Activated T-cell treated with anti-CD3 and anti-CD28 coated beads for 1 hour (primary cell): ENCODE measurements at places on chromosomes 5 and 9.
A peak's percentile ranks its signal among the peaks of the same experiment; 100 is the strongest.

DNA sequence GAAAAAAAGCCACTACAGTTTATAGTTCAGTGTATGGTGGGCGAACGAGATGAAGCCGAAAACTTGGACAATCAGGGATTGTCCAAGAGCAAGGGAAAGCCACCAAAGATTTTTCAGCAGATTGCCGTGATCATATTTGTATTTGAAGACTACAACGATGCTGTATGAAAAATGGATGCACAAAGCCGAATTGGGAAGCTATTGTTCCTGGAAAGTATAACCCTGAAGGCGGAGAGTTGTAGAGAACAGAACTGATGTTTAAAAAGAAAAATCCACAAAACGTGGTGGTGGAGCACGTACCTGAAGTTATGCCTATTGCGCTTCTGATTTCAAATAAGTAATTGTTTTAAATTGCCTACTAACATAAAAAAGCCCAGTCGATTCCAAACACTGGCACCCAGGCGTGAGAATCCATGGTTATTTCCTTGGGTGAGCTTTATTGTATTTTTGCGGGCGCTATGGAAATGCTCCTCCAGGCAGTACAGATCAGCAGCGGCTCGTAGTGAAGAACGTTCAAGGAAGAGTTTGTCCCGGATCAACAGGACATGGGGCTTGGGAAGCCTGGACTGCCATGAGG lies 772 bp upstream of the TARS1 start:
- DNase-seq = no peak

DNA sequence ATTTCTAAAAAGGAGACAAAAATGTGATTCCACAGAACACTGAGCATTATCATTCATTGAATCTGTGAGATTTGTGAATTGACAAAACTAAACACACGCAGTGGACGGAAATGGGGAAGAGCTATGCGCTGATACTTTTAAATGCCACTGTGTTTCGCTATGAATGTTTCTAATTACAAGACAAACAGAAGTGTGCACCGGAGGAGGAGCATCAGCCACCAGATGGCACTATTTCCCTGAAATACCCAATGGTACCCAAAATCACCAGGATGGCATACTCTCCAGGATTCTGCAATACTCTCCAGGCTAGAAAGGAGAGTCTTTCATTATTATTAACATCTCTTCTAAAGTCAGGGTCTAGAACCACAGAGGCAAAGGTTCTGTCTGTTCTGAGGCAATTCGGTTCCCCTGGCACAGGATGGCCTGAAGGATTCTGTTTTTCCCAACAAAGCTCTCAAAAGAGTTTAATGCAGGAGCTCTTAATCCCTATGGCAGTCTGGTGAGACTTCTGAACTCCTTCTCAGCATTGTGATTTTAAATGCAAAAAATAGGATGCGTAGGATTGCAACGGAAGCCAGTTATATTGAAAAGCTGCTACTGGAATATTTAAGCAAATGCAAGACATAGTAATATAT lies 13.8 kb upstream of the PUM3 start:
- DNase-seq = peak; percentile 40

DNA sequence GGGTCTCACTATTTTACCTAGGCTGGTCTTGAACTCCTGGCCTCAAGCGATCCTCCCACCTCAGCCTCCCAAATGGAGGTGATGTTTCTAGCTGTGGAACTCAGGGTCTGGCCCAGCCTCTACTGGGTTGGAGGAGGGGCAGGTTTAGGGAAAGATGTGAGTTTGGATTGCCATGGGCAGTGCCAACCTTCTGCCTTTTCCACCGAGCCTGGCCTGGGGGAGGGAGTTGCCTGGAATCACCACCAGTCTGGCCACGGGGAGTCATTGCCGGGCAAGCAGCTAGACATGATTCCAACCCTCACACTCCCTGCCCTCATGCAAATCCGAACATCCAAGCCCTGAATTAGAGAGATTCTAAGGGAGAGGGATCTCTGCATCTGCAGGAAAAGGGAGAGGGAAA lies 21.0 kb upstream of the VDAC1 start:
- no peak for DNase-seq

- DNase-seq = no peak
Observed at GRCh38 chr5:141883184-141883891, 5.1 kb upstream of the PCDH1 start.

DNA sequence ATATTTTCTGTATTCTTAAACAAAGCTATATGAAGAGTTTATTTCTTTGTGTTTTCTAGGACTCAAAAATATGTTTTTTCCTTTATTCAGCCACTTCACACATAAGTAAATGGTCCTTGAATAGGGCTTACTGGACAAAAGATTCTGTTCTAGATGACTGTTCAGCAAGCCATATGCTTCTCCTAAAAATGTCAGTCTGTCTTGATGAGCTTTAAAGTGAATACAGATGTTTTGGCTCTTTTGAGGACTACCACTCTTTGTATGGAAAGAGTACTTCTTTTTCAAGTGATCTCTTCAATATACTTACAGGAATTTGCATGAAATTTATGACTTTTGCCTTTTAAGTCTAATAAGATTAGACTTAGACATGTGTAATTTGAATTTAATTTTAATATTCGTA lies 8.4 kb downstream of the NDUFS4 start:
- DNase-seq = no peak

DNA sequence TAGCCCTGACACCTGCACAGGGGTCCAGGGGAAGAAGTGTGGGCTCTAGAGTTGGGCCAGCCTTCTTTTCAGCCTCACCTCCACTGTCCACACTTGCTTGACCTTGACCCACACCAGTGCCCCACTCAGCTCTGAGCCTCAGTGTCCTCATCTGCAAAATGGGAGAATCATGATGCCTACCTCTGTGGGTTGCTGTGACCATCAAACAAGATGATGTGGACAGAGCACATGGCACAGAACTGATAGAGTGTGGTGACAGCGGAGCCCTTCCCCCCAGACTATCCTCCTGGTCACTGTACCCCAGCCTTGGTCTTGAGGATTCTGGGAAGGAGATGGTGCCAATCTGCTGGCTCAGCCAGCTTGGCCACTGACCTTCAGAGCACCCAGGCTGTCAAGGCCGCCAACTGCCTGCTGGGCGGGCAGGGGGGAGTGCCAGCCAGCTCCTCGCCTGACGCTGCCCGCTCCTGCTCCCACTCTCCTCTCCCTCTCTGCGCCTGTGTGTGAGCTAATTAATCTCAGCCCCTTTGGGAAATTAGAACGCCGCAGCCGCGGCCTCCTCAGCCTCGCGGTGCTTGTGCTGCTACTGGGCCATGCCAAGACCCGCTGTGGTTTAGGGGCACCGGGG lies 16.7 kb downstream of the CXXC5 start:
- DNase-seq = no peak

GRCh38 chr5:139438707-139439012 lies 665 bp downstream of the DNAJC18 start:
- DNase-seq = no peak

GRCh38 chr9:94603259-94604160 lies 9.9 kb upstream of the FBP2 start:
- peak; percentile 38 for DNase-seq

GRCh38 chr9:136544964-136545691 lies 720 bp downstream of the NOTCH1 start:
- peak; percentile 30 for DNase-seq

- DNase-seq = no peak
Observed at GRCh38 chr5:98836175-98836574, 62.7 kb downstream of the RGMB start.

DNA sequence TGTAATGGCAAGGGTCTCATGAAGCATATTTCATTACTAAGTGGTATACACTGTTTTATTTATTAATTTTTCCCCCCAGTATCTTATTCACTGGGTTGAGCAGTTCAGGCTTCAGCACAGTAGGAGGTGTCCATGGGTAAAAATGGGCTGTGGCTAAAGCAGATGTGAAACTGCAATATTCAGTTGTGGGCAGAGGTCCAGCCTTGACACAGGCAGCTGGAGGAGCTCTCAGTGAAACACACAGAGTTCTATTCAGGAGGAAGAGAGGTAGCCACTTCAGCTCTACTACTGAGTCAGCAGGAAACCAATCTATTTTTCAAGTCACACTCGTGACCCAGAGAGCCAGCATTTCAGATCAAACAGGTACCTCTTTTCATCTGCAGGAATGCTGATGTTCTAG lies 418.3 kb downstream of the CDH10 start:
- DNase-seq = no peak

- no peak for DNase-seq
Observed at GRCh38 chr5:163094492-163095180, 342.8 kb upstream of the CCNG1 start.

DNA sequence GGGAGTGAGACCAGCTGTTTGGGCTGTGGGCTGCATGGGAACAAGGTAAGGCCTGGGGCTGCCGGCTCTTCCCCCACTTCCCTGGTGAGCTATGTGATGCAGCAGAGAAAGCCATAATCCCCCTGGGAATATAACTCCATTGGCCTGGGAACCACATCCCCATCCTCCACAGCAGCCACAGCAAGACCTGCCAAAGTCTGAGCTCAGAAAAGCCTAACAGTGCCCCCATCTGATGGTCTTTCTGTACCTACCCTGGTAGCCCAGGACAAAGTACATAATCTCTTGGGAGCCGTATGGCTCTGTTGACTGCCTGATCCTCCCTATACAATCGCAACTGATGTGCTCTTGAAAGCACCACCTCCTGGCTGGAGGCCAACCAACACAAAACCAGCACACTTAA lies 432.6 kb downstream of the CDH18 start:
- DNase-seq = no peak

- no peak for DNase-seq
Observed at GRCh38 chr5:176391479-176391878, 2.9 kb downstream of the HIGD2A start.

GRCh38 chr5:72035831-72036230 lies 71.4 kb upstream of the MAP1B start:
- no peak for DNase-seq

DNA sequence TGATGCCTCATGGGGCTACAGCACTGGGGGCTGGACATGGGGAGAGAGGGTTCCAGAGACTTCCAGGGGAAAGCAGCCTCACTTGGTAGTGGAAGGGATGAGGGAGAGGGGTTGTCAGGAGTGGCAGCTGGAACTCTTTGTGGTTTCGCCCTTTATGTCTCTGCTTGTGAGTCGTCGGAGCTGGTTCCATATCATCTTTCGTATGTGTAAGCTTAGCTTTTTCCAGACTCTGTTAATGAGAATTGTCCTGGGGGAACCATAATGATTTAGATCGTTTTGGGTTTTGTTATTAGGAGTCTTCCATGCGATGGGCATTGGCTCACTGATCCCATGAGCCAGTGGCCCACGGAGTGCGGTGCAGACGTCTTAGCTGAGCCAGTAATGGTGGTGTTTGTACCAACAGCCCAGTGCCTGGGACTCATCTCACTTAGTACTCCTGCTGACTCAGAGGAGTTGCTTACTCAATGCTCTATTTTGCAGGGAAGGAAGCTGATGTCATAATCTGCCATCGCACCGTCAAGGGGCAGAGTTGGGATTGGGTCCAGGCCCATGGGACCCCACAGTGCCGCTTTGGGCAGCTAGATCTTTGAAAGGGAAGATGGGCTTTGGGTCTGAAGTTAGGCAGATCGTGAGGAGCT lies 48.5 kb downstream of the NEK6 start:
- DNase-seq = no peak

DNA sequence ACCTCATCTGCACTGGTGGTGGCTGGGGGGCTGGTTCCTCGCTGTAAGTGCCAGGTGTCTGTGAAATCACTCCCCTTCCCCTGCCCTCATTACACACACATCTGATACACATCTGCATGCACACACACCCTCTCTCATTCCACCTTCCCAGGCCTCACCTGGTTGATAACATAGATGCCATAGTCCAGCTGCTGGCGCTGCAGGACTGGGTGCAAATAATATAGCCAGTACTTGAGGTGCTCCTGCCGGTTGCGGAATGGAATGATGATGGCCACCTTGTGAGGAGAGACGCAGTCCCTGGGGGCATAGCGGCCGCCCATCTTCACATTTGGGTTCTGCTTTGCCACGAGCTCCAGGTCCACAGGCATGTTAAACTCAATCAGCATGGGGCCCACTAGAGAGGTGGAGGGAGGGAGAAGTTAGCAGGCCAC lies 32.1 kb downstream of the B4GALT1 start:
- DNase-seq = no peak

DNA sequence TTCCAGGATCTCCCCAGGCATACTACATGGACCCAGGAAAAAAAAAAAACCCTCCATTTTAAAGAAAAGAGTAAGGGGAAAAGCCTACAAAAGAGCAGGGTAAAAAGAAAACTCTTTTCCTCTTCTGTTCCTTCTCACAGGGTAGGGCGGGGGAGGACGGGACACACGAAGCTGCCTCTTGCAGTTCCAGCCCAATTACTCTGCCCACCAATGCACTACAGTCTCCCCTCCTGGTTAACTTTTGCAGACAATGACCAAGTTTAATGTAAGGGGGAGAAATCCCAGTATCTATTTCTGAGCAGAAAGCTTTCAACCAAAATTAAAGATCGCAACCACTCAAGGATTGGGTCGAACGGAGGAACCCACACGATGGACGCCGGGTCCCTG lies 1.3 kb downstream of the BRD3 start:
- DNase-seq = no peak

DNA sequence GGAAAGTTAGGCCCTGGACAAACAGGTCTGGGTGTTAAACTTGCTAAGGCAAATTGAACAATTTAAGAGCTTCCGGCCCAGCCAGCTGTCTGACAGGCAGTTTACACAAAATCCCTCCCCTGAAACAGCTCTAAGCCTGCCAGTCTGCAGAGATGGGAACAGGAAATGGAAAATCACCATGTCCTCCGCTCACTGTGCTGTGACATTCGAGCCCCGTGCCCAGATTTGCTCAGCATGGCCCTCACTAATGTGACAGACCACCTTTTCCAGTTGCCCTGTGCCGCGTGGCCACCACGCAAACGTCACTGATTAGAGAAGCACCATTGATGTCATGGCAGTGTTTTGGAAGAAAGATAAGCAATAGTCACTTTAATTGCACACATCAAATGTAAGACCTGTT lies 41.0 kb downstream of the CCNJL start:
- no peak for DNase-seq

DNA sequence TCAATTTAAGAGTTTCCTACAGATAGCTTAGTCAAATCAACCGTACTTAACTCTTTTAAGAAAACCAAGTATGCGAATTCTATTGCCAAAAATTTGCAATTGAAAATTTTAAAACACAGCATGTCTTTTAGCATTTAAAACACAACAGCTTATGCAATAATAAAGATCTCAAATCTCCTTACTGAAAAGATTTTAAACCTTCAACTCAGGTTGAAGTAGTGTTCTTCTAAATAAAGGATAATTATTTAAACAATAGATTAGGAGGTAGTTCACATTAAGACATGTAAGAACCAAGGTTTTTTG lies 5.5 kb downstream of the NR3C1 start:
- DNase-seq = no peak

GRCh38 chr9:18427691-18428090 lies 46.3 kb upstream of the ADAMTSL1 start:
- no peak for DNase-seq
